Fibroblast of villous mesenchyme (primary cell): ENCODE measurements at places on chromosomes 6 and 20. TPM values are rescaled to one million over a fixed set of nuclear protein-coding genes. Genes with fewer than 3 reads are reported as not detected.

Gene TMEM217
- total RNA-seq, result 2.9 and 3.5 TPM in 2 replicates

Gene CEP85L
- total RNA-seq, result 13.2 and 16.4 TPM in 2 replicates

DNA sequence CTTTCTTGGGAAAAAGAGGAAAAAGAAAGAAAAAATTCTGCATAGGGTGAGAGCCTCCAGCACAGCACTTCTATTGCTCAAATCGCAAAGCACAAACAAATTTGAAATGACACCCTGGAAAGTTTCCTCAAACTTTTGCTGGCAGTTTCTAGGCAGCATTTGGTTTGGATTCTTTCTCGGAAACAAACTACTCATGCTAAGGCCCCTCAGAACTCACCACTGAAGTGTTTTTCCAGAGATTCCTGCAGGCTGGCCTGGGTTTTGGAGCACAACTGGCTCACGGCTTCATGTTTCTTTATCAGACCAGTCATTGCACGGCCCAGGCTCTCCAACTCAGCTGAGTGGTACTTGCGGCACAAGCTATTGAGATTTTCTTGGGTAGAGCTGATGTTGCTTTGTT, 237.8 kb downstream of the SYNE1 start:
- DNase-seq, result no peak

DNA sequence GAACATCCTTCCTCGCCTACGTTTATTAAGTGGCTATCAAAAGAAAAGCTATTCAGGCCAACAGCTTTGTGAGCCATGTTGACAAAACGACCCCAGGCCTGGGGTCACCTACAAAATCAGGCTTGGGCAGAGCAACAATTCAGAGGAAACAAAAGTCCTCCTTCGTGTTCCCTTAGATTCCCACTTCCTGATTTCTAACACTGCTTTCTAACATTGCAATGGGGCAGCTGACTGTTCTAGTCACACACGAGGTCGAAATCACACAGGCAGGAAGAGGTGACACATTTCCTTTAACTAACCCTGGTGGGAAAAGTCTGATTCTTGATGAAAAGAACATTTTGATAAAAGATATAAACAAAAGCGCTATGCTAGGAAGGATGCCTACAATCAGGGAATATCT, 31.9 kb downstream of the WDR27 start:
- DNase-seq, result peak; percentile 43

DNA sequence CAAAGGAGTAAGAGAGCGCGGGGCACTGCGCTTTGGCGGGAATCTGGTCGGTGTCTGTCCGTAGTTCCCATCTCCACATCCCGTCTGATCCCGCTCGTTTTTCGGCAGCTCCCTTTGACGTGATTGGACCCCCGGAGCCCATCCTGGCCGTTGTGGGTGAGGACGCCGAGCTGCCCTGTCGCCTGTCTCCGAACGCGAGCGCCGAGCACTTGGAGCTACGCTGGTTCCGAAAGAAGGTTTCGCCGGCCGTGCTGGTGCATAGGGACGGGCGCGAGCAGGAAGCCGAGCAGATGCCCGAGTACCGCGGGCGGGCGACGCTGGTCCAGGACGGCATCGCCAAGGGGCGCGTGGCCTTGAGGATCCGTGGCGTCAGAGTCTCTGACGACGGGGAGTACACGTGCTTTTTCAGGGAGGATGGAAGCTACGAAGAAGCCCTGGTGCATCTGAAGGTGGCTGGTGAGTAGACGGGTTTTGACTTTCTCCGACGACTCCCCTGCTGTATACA, 1.4 kb downstream of the BTN1A1 start:
- peak; percentile 20 for DNase-seq

DNA sequence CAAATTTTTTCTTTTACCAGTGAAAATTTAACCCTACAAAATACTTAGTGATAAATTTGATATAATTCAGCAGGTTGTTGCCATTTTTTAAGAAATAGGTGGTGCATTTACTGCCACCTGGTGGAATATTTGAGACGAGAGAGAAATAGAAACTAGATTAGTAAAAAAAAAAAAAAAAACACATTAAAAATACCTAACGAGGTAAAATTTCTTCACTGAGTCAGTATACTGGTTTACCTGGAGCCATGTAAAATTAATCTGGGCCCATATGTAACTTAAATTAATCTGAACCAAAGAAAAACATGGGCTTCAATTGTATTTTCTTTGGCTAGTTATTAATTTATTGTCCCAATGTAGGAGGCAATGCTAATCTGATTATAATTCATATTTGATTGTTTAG, 520.8 kb downstream of the EPM2A start:
- DNase-seq, result peak; percentile 32
